ENCODE measurements at places on chromosomes 7 and 10.
A peak's percentile ranks its signal among the peaks of the same experiment; 100 is the strongest.

GRCh38 chr10:23692736-23693135 lies 253.9 kb downstream of the OTUD1 start:
- DNase-seq: no peak

DNA sequence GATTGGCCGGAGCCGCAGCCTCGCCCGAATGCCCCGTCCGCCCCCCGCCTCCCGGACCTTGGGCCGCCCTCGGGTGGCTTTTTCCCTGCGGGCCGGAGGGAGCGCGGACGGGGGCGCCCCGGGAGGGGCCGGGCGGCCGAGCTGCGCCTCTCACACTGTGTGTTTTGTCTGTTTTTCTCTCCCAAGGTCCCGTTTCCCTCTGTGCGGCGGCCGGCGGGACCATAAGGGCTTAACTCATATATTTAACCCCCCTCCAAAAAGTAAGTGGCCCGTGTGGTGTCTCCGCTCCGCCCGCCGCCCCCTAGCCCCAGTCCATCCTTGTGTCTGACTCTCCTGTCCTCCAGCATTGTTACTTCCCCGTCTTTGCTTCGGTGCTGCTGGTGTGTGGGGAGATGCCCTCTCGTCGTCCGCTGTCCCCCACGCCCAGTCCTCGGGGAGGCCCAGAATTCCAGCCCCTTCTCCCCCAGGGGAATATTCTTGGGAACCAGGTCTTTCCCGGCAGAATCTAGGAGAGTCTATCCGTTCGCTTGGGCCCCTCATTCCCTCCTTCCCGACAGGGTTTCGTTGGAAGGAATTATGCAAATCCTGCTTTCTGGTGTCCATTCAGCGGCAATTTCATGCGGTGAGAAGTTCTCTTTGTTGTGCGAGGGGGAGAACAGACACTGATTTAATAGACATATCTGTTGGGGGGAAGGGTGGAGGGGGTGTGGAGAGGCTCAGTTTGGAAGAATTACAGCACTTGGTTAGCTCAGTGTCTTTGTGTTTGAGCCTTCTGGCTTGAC lies 1.3 kb downstream of the LCOR start:
- peak; percentile 14 for DNase-seq

DNA sequence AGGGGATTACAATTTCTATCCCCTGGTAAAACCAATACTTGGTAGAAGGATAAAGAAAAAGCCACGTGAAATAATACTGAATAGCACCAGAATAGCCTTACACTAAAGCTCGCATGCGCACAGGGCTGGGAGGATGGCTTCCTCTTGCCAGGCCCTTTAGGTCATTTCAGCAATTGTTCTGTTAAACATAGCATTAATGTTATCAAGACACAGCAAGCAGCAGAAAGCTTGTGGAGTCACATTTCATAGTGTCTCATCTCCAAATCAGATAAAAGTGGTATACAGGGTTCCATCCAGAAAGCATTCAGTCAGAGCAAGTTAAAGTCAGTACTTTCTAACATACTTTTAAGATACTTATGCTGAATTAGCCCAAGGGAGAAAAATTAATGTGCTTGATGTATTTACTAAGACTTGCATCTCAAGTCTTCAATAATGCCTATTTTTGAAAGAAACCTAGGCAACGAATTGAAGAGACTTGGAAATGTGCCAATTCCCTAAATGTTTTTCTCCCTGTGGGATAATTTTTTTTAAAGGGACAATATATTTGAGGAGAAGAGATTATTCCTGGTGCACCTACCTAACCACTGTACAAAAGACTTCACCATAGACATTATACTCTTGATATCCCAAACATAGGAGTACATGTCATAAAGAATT lies 14.3 kb upstream of the NPM3 start:
- DNase-seq: no peak

DNA sequence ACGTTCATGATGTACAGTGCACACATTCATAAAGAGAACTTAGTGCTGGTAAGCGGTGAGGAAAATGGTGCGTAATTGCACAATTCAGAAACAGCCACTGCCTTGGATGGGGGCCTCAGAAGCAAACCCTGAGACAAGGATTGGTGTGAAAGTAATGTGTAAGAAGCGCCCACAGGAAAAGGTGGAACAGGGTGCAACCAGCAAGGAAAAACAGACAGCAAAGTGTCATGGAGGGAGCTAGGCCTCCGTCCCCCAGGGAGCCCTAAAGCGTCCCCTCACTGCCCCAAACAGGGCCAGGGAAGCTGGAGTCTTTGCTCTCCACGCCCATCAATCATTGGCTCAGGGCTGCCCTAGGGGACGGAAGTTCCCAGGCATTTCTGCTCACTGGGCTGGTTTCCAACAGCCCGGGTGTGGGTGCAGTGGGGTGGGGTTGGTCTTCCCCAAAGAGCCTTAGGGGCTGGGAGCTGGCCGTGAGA lies 9.6 kb upstream of the C10orf105 start:
- DNase-seq: no peak

DNA sequence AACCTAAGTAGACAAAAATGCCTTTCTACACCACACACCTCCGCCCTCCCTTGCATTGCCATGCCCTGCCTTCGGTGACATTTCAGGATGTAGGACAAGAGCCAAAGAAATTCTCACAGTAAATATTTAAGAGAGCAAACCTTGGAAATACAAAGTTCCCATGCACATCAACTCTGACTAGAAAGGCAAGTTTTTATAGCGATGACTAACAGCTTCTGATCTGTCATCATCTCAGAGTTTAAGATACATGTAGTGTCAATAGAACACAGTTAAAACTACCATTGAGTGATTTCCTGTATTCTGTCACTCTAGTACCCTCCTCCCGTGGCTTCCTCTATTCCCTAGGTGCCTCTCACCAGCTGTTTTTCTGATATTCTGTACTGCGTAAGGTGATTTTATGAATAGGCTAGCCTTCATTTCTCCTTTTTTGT lies 20.7 kb downstream of the SLC16A9 start:
- DNase-seq: no peak

GRCh38 chr10:154348-154747 lies 19.1 kb downstream of the ZMYND11 start:
- DNase-seq: no peak

DNA sequence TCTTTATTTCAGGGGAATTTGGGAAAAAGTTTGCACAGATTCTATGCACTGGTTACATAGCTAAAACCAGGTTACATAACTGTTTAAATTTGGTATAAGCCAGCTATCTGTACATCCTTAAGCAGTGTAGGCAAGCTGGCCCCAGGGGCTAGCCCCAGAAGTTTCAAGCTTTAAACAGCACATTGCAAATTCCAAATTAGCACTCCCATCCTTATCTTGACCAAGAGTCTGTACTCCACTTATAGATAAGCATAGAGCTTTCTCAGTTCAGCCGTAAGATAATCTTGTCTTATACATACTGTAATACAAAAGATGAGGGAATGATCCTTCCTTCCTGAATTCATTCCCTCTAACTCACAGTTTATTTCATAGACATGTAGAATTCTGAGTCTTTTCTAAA lies 109.3 kb downstream of the SPAG6 start:
- DNase-seq: no peak

DNA sequence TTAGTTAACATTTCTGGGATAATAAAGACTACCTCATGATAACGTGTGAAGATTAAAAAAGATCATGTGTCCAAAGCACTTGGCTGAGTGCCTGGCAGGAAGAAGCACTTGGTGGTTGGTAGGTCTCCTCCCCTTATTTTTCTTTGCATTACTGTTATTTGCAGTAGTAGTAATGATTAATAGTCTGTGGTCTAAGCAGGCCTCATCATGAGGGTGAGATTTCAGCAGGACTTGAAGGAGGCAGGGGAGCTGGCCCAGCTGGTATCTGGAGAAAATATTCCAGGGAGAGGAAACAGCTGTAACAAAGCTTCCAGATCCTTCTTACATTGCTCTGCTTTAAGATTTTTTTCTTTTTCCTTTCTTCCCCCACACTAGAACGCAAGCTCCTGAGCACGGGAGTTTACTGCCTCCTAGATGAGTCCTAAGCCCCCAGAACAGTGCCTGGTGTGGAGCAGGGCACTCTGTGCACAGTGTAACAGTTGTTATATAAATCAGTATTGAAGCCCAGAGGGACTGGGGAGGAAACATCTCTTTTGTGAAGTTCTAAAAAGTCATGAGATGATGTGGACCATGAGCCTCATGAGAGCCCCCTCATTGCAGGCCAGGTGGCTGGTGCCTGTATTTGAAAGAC lies 31.1 kb upstream of the RHEB start:
- no peak for DNase-seq

DNA sequence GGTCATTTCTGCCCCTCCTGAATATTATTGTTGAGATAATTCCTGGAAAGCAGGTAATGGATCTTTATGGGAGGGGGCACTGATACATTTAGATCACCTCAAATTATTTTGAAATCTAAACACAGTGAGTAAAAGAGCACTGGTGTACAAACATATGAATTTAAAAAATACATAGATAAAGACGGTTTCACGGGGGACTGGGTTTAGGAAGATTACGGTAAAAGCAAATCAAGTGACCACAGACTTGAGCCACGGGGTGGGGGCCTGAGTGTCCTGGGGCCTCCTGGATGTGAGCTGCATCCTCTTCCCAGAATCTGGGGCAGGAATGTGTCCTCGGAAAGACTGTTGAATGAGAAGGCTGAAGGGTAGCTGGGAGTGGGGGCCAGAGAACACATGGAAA lies 219.1 kb upstream of the KLF6 start:
- no peak for DNase-seq

DNA sequence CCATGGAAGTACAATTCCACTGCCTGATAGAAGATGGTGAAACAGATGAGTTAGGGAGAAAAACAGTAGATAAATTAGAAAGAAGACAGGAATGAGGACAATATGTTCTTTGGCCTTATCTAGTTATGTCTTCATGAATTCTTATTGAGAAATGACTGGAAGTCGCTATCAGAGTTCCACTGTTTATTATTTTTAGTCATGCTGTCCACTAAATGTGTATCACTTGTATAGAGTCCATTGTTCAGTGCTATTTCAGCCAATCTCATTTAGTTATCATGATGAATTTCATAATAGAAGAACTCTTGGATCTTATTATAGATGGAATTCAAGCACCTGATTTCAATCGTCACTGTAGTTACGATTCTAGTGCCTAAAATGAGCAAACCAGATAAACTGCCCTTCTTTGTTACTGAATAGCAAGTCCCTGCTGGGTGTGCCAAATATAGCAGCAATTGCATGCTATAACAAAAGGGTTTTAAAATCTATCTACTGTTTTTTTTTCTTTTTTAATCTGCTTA lies 177.7 kb upstream of the COL1A2 start:
- no peak for DNase-seq

- DNase-seq: no peak
Observed at GRCh38 chr10:48284002-48284546, 9.6 kb upstream of the FRMPD2 start.

DNA sequence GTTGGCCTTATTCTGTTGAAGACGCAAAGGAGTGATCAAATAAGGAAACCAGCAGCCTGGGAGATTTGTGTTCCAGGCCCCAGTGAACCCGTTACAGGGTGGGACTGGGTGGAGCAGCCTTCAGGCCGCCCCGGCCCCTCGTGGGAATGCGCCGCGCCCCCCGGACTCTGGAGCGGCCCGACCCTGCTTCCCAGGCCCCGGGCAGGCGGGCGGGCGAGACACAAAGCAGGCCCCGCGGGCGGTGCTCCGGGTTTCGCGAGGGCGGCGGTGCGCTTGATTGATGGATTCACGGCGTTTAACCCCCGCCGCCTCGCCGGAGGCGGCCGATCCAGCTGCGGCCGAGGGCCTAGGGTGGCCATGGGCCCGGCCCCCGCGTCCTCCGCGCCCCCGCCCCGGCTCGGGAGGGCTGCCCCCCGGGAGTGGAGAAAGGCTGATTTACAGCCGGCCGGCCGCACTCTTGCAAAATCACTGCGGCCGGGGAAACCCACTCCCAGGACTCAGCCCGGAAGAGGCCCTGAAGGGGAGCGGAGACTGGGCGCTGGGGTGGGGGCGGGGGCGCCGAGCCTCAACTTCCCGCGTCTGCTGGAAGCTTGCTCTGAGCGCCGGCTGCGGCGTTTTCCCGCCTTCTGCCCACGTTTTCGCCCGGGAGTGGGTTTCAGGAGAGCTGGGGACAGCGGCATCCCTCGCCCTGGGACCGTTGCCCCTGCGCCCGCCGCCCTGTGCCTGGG lies 299.6 kb upstream of the NFE2L3 start:
- DNase-seq: no peak

DNA sequence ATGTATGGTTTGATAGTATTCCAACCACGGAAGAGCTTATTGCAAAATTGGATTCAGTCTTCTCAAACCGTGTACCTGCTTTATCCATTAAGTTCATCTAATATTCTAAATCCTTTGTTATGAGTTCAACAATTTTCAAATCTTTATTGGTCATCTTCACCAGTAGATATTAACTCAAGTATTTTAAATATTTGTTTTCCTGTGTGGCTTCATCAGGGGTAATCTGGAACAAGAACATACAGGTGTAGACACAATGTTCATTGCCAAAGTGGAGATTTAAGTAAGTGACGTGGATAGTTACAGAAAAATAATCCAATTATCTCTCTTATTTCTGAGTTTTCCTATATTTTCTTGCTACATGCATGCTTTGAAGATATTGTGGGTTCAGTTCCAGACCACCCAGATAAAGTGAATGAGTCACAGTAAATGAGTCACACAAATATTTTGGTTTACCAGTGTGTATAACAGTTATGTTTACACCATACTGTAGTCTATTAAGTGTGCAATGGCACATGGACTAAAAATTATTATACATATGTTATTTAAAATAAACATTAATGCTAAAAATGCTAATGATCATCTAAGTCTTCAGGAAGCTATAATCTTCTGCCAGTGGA lies 429.0 kb upstream of the POT1 start:
- DNase-seq: no peak

GRCh38 chr10:29691564-29692072 lies 56.8 kb upstream of the SVIL start:
- DNase-seq: no peak

DNA sequence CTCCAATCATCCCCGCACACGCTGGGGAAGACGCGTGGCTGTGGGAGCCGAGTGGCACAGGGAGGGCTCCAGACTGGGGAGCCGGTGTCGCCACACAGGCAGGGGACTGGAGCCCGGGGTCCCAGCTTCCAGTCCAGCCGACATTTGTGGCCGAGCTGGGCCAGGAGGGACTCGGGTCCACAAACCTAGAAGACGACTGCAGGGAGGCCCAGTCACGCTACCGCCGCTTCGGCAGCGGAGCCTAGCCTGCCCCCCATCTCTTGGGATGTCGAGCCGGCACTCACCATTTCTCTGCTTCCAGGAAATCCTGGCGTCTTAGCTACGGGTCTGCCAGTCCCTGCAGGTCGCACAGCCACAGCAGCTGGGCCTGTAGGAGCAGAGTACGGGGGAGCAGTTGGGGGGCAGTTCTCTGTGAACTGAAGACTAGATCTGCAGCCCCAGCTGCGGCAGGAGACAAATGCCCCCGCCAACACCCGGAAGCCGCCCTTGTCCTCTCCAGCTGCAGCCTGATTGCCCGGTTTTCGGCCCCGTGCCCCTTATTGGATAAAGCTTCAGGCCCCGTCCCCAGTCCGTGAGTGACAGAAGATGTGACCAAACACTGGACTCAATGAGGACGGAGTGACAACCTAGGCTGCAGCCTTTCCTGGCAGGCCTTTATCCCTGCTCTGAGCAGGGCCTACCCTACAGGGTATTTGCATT lies 270.7 kb downstream of the ZNF33B start:
- no peak for DNase-seq

- no peak for DNase-seq
Observed at GRCh38 chr7:57308631-57309408, 141.2 kb upstream of the ZNF716 start.
